ENCODE measurements at places on chromosomes 5 and 9.

DNA sequence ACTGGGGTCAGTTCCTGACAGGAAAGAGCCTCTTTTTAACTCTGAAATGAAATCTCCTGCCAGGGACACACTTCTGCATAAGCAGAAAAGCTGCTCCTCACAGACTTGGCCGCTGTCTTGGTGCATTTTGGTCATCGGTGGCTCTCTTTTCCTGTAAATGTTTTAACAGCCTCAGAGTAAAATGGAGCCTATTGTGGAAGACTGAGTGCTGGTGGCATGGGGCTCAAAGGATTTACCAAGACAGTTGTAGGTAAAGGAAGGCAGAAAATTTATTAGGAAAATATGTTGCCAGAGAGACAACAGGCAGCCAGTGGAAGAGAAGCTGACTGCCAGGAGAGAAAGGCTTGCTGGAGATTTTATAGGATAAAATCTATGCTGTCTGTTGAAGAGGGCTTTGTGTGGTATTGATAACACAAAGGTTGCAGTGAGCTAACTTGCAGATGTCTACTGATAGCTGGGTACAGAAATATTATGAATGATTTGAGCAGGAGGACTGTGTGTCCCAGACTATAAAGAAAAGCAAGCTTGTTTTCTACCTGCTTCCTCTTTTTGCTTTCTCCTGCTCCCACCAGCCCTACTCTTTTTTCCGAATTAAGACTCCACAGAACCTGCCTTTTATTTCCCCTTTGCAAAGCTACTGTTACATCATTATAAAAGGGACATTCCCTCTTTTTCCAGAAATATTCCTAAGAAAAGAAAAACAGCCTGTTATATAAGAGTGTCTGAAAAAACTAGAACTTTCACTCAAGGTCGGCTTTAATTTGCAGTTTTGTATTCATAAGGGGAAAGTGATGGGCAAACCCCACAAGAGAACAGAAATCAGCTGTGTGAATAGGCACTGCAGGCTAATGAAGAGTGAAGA is 27.9 kb upstream of the IFNA14 start:
- no peak for DNase-seq

DNA sequence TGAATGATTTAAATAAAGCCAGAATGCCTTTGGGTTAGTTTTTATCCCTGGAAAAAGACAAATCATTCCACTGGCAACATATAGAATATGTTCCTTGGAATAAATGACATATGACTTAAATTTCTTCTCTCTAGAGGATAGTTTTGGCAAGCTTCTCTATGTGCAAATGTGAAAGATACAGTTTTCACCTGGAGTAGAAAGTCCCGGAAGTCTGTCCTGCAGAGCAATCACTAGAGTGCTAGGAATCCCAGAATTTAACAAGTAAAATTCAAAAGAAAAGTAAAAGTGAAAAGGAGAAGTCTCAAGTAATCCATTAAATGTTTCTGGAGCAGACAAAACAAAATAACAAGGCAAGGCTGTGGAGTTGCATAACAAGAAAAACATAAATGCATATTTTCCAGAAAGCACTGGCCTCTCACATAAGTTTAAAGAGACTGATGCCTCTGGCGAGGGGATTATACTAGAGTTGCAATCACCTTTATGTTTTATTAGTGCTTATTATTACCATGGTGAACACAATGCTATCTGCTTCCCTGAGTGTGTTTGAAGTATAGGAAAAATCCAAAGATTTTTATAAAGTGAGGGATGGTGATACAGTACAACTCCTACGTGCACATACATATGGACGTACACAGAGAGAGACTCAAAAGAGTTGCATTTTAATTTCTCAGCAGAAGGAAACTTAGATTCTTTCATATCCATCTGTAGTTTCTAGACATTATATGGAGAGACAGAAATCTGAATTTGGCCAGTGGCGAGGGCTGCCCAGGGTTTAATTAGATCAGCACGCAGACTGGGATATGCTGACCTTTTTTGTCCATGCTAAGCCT is 188.3 kb upstream of the ANKRD55 start:
- no peak for DNase-seq

GRCh38 chr9:114981063-114981462 is 50.7 kb upstream of the TNFSF8 start:
- no peak for DNase-seq

GRCh38 chr9:33159777-33160127 is 7.4 kb downstream of the B4GALT1 start:
- DNase-seq, result no peak

- DNase-seq, result no peak
These were observed 904 bp downstream of the RPL12 start for GRCh38 chr9:127450243-127450760.

- DNase-seq, result no peak
These were observed 503.9 kb upstream of the DAB2 start for GRCh38 chr5:39928709-39929108.

GRCh38 chr9:115033800-115034199 is 84.2 kb downstream of the TNC start:
- DNase-seq, result no peak

GRCh38 chr5:58622936-58623871 is 40.3 kb downstream of the RAB3C start:
- DNase-seq, result no peak

DNA sequence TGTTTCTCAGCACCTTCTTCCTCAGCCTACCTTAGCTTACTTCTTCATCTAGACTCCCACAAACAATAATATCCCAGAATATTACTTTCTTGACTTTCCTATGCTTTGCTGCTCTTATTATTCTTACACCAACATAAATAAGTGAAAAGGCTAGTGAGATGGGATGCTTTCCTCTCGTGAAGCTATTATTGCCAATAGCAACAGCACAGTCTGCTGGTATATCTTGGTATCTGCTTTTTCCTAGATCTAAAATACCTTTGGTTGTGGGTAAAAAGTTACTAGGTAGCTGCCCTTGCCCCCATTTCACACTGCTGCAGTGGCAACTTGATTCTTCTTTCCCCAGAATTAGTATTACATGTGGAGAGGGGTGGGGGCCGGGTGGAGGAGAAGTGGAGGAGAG is 26.1 kb upstream of the GLIPR2 start:
- DNase-seq, result no peak

DNA sequence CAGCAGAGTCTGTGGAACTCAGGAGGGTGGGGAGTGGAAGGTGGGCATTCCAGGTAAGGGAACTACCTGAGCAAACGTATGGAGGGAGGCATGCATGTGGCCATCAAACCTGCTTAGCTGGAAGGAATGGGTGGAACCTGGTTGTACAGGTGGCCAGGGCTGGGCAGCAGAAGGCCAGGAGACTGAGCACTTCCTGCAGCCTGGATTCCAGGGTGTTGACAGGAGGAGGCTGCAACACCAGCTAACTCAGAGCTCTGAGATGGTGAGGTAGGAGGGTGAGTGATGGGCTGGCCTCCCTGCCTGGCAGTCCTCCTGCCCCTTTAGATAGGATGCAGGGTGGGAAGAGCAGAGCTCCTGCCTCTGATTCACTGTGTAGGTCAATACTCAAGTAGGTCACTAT is 92.5 kb upstream of the CPEB4 start:
- DNase-seq, result no peak

DNA sequence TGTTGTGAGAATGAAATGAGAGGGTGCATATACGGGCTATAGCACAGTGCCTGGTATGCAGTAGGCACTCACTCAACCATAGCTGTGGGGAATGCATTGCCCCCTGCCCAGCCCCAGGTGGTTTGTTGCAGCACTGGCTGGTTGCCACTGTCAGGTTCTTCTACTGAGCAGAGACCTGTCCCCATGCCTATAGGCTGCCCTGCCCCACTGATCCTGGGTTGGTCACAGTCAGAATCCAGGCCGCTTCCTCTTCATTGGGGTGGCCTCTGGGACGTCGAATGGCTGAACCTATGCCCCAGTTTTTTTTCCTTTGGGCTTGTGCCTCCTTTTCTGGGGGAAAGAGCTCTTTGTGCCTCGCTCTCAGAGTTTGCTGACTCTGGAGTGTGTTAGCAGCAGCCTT is 74.6 kb downstream of the RGS3 start:
- no peak for DNase-seq

DNA sequence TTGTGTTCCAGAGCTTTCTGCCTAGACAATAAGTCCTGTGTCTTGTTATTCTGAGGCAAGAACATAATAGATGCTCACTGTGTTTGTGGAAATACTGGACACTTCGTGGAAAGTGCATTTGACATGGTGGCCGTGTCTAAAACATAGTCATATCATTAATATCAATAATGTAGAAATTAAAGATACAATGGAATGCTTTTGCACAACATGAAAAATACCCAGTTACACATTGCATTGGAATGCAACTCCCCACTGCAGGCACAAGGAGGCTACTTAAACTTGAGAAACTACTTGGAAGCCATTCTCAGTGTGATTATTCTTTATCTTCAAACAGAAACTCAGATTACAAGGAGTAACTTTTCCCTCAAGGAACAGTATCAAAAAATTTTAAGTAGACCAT is 145.3 kb upstream of the ZNF462 start:
- DNase-seq, result no peak

- DNase-seq, result no peak
These were observed 387.1 kb downstream of the PDE4D start for GRCh38 chr5:59506285-59506877.

DNA sequence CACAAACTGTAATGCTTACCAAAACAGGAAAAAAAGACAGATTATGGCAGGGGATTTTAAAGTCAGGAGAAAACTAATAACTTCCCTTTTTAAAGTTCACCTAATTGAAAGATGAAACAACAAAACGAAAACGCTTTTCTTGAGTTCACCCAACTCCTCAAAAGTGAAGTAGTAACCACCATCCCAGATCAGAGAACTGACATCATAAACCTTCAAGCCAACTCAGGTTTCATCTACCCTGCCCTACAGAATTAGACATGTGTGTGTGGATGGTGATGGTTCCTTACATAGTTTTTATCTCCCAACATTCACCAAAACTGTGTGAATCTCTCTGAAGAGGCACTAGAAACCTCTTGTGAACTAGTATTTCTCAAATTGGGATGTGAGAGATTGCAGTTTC is 195.2 kb upstream of the PTGER4 start:
- DNase-seq, result no peak

DNA sequence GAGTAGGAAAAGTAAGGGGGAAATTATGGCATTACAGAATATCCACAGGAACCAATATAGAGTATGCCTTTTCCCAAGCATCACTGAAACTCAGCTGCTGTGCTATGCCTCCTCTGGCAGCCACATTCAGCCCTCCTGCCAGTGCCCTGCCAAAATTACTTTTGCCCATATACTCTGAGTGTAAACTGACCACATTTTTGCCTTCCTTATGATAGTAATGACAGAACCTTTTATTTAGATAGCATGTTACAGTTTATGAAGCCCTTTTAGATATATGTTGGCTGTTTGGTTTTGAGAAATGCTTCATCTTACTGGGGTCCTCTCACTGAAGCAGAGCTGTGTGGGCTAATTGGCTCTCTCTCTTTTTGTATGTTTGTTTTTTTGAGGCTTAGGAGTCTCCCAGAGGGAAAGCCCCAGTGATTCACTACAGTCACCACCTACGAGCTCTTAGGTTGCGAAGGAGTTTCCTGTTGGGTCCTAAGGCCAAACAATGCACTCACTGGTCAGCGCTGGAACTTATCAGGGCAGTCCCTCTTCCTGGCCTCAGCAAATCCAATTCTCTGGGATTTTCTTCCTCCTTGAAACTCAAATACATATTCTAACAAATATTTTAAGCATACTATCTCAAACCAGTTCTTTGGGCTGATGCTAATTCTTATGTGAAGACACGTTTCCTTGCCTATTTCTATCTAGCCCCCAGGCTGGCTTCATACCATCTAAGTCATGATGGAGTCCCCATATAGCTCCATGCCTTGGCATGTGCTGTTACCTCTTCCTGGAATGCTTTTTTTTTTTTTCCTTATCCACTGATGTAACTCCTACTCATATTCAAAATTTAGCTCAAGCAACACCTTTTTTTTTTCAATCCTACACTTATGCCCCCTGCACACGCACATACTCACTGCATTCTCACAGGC is 3.7 kb downstream of the PHF24 start:
- no peak for DNase-seq

DNA sequence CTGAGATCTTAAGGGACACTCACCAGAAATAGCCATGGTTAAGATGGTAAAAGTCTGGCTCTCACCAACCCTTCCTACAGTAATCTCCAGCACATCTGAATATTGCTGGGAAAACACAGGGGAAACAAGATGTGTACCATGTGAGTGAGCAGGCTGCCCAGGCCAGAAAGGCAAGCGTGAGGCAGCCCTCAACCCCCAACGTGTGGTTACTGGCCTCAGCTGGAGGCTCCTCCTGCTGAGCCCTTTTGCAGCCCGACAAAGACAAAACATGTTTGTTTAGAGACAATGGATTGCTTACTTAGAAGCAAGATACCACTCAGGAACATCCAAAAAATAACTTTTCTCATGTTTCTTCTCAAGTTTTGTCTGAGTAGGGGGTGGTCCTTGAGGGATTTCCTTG is 16.6 kb downstream of the ZFP62 start:
- DNase-seq, result no peak

DNA sequence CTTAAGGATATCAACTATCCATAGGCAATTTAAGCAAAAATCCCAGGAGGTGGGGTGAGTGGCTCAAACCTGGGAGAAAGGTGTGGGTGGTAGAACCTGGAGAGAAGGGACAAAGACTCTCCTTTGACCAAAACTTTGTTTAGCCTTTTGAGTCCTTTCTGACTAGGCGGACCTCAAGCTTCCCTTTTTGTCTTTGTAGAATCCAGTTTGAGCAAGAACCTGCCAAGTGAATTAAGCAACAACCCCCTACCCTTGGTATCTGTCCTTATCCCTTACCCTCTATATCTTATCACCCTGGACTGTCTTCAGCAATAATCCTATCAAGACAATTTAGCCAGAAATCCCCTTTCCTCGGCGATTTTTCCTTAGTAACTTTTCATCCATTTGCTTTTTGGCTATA is 53.5 kb upstream of the SLC28A3 start:
- DNase-seq, result no peak

DNA sequence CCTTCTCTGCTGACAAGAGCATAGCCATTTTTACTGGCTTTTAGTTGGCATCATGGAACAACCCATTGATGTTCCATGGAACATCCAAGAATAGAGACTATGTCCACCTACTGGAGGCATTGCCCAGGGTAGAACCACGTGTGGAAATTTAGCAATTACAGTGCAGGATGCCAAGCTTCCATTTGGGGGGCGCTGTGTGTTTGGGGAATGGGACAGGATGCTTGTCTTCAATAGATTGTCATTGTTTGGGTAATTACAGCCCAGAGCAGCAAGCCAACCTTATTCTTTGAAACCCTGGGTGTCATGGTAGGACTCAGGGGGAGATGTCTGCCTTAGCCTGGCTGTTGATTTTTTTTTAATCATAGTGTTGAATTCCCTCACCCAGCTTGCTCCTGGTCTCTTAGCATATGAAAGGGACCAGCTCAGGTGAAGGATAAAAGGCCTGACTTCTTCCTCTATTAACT is 171.1 kb downstream of the DOCK2 start:
- no peak for DNase-seq

GRCh38 chr5:169856571-169856970 is 123.7 kb downstream of the INSYN2B start:
- DNase-seq, result no peak

DNA sequence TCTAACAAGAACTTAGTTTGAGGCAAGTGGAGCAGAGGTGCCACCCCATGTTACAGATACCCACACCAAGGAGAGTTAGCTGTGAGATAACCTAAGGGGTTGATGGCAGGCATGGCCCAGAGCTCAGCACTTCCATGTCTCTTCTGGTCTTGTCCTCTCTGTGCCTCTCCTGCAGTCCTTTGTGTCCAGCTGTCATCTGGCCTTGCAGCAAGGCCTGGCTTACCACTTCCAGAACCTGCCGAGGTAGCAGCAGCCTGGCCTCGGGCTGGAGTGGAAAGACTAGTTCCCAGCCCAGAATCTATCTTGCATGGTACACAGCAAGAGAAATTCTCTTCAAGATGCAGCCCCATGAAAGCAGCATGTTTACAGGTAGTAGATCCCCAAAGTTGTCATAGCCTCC is 41.5 kb downstream of the PIP5K1B start:
- no peak for DNase-seq
